ENCODE measurements at places on chromosomes 13 and 19. TPM values are rescaled to one million over a fixed set of nuclear protein-coding genes. Genes with fewer than 3 reads are reported as not detected.
A peak's percentile ranks its signal among the peaks of the same experiment; 100 is the strongest.

GRCh38 chr13:95805921-95806320 is 129.0 kb downstream of the DNAJC3 start:
- H3K27me3 ChIP-seq = peaks cover 18% of the 10 kb centered on the region
- H3K27ac ChIP-seq = no peak overlapping the region
- no peaks in the 10 kb centered on the region for H3K36me3 ChIP-seq
- DNase-seq = no peak
- no peak overlapping the region for H3K4me3 ChIP-seq

GRCh38 chr13:94198681-94199080 is 280.8 kb downstream of the DCT start:
- no peak overlapping the region for H3K27ac ChIP-seq
- DNase-seq = no peak
- H3K4me3 ChIP-seq = no peak overlapping the region
- H3K4me1 ChIP-seq = no peaks in the 10 kb centered on the region
- peaks cover 3% of the 10 kb centered on the region for H3K27me3 ChIP-seq

- H3K27me3 ChIP-seq = no peaks in the 10 kb centered on the region
- H3K36me3 ChIP-seq = peaks cover 20% of the 10 kb centered on the region
- peak; percentile 37 for DNase-seq
- peak overlapping the region; percentile 91 for H3K27ac ChIP-seq
- H3K4me3 ChIP-seq = peak overlapping the region; percentile 97
Measured at GRCh38 chr19:13149628-13150186, 468 bp downstream of the STX10 start.

DNA sequence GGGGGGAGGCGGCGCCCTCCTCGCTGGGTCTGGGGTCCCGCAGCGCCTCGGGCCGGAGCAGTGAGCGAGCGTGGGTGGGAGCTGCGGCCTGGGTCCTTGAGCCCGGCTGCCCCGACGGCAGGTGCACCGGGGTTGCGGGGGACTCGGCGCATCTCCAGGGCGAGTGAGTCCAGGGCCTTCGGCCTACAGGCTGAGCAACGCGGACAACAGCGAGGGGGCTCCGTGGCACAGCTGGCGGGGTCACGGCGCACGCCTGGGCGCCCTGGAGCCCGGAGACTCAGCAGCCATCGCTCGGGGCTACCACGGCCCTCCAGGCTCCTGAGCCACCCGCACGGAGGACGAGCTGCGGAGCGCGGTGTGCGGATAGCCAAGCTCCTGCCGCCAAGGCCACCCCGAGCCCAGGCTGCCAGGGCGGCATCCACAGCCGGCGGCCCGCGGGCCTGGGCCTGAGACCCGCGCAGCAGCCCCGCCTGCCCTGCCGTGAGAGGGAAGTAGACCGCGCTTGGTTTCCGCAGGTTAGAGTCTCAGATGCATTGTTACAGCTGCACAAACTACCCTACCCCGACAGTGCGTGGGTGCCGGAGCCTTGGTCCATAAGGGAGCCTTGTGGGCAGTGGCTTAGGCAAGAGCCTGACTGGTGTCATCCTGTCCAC is 253.9 kb upstream of the SGCG start:
- peaks cover 5% of the 10 kb centered on the region for H3K4me1 ChIP-seq
- H3K27ac ChIP-seq = no peak overlapping the region
- no peak for DNase-seq

DNA sequence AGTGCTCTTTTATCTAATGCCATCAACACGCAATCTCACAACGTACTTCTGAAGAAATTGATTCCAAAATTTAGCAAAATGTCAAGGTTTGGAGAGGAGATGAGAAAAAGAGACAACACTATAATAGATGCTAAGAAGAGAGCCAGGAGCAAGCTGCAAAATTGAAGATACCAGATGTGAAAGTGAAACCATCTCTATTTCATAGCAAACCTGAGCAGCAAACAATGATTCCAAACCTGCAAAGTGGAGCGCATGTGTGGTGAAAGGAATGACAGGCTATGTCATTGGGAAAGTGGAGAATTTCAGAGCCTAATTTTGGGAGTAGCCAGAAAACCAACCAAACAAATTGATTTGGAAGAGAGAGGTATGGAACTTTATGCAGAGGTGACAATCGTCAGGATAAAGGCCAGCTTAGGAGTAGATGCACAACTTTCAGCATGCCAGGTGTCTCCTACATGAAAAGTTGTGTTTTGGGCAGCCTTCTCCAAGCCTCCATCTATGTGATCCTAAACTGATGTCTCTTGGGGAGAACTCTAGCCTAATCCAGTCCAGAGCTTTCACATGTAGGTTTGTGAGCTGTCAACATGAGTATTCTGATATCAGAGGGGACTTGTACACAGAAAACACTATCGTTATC is 158.4 kb upstream of the FNDC3A start:
- peaks cover 13% of the 10 kb centered on the region for H3K4me1 ChIP-seq
- peak; percentile 9 for DNase-seq
- peaks cover 8% of the 10 kb centered on the region for H3K27me3 ChIP-seq
- H3K27ac ChIP-seq = peak overlapping the region; percentile 39
- no peaks in the 10 kb centered on the region for H3K36me3 ChIP-seq
- peak overlapping the region; percentile 39 for H3K4me3 ChIP-seq

DNA sequence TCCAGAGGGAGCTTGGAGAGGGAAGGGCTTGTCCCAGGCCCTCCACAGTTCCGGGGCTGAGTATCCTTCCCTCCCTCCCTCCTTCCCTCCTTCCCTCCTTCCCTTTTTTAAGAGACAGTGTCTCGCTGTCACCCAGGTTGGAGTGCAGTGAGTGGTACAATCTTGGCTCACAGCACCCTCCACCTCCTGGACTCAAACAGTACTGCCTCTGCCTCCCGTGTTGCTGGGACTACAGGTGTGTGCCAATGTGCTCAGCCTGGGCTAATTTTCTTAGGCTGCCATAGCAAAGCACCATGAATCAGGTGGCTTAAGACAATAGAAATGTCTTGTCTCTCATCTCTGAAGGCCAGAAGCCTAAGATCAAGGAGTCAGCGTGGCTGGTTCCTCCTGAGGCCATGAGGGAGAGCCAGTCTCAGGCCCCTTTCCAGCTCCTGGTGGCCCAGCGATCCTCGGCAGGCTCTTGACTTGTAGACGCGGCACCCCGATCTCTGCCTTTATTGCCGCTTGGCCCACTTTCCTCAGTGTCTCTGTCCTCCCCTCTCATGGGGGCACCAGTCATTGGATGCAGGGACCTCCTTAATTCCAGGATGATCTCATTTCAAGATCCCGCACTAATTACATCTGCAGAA is 47.5 kb downstream of the CRTC1 start:
- no peaks in the 10 kb centered on the region for H3K27me3 ChIP-seq
- no peak overlapping the region for H3K4me3 ChIP-seq
- no peak for DNase-seq
- no peak overlapping the region for H3K27ac ChIP-seq

DNA sequence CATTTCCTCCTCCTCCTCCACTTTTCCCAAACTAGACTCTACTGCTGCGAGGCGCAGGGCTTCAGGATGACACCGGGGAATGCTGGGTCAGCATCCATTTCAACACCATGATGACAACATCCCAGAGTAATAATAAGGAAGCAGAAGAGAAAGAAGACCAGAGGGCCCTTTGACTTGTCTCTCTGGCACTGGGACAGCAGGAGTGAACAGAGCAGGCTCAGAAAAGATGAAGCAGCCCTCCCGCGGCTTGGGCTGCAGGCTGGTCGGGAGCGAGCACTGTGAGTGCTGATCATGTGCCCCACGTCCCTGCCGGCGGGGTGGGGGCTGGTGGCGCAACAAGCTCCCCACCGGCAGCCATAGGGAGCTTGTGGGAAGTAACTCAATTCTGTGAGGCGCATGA is 30.5 kb downstream of the RANBP3 start:
- H3K27ac ChIP-seq = peak overlapping the region; percentile 93
- H3K4me1 ChIP-seq = peaks cover 61% of the 10 kb centered on the region
- H3K27me3 ChIP-seq = no peaks in the 10 kb centered on the region
- peaks cover 35% of the 10 kb centered on the region for H3K36me3 ChIP-seq
- H3K4me3 ChIP-seq = no peak overlapping the region

The CALR3 gene
- total RNA-seq = not detected

The PLPPR2 gene
- total RNA-seq = 1.3 TPM

Data from activated CD4-positive, alpha-beta T cell treated with anti-CD3 and anti-CD28 coated beads, Interleukin-2, amount 10 ng/mL, durations not matched to agents 7 days and 5 days (primary cell).